ENCODE measurements at places on chromosomes 3 and 15.

- DNase-seq: no peak
Observed at GRCh38 chr15:100880139-100880896, 687 bp downstream of the ALDH1A3 start.

DNA sequence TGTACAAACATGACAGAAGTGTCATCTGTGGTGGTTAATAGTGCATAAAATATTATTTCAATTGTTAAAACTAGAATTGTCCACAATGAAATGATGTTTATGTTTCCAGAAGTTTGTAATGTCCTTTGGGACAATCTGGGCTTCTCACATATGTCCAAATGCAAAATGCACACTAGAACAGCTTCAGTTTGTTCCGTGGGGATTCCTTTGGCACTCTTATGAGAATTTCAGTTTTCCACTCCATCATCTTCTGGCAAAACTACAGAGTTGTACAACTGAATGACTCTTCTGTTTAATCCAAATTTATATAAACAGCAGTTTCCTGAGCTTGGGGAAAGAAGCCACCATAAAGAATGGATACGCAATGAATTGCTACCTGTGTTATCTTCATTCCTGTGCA lies 2.0 kb upstream of the OR5H6 start:
- DNase-seq: no peak

DNA sequence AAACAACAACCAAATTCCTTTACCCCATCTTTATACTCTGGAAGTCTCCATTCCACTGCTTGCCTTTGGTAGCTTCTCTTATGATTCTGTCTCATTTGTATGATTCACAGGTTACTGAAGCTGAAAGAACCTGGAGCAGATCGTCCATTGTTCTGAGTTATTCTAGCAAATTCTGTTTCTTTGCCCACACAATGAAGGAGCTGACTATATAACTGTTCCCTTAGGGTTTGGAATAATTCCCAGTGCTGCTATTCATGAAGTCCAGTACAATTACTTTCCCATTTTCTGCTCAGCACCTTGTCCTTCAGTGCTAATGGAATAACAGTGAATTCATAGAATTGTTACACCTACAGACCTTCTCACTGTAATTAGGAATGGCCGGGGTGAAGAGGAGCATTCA lies 167.8 kb downstream of the CHST2 start:
- DNase-seq: no peak

DNA sequence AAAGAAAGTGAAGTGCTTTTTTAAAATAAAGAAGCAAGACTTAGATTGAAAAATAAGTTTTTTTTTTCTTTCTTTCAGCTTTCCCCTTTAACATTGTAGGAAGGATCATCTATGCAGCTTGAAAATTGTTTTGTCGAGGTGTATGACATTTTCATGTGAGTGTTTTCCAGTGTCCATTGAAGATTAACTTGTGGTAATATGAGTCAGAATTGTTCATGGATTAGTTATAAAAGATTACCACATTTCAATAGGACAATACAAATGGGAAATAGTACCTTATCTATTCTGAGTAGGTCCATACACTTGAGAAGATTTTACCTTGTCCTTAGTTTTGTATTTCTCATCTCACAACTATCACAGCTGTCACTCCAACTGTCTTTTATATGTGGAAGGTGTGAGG lies 1234.7 kb downstream of the NSUN3 start:
- DNase-seq: no peak

- no peak for DNase-seq
Observed at GRCh38 chr3:98541695-98542094, 9.9 kb downstream of the GPR15 start.

DNA sequence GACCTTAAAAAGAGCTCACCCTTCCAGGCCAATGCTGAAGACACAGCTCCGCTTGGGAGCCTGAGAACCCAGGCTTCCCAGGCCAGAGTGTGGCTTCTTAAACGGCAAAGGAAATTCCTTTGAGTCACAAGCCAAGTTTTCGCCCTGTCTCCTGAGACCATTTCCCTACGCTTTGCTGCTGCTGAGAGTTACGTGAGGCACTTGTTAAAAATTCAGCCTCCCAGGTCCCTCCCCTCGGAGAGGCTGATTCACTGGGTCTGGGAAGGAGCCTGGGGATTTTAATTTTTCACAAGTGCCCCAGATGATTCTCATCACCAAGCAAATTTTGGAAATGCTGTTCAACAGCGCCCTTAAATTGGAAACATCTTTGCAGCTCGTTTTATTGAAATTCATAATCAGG lies 25.5 kb downstream of the RLBP1 start:
- DNase-seq: no peak

DNA sequence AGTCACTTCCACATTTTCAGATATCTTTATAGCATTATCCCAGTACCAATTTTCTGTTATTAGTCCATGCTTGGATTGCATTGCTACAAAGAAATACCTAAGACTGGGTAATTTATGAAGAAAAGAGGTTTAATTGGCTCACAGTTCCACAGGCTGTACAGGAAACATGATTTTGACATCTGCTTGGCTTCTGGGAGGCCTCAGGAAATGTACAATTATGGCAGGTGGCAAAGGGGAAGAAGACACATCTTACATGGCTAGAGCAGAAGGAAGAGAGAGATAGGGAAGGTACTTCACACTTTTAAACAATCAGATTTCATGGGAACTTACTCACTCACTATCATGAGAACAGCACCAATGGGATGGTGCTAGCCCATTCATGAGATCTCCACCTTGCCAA lies 172.3 kb upstream of the GPR149 start:
- no peak for DNase-seq

DNA sequence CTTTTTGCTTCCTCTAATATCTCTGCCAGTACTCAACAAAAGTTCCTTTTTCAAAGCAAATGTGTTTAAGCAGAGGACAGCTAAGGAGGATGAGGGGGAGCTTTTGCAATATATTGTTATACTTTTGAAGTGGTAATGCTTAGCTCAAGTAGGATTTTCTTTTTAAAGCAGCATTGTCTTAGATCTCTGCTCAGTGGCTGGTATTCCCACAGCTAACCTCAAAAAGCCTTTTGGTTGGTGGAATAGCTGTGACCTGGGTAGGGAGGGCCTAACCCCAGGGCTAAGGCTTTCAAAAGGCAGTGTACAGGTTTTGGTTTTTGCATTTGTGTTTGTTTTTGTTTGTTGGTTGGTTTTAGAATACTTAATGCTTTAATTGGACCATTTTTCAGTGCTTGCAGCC lies 76.1 kb downstream of the UBP1 start:
- DNase-seq: no peak

DNA sequence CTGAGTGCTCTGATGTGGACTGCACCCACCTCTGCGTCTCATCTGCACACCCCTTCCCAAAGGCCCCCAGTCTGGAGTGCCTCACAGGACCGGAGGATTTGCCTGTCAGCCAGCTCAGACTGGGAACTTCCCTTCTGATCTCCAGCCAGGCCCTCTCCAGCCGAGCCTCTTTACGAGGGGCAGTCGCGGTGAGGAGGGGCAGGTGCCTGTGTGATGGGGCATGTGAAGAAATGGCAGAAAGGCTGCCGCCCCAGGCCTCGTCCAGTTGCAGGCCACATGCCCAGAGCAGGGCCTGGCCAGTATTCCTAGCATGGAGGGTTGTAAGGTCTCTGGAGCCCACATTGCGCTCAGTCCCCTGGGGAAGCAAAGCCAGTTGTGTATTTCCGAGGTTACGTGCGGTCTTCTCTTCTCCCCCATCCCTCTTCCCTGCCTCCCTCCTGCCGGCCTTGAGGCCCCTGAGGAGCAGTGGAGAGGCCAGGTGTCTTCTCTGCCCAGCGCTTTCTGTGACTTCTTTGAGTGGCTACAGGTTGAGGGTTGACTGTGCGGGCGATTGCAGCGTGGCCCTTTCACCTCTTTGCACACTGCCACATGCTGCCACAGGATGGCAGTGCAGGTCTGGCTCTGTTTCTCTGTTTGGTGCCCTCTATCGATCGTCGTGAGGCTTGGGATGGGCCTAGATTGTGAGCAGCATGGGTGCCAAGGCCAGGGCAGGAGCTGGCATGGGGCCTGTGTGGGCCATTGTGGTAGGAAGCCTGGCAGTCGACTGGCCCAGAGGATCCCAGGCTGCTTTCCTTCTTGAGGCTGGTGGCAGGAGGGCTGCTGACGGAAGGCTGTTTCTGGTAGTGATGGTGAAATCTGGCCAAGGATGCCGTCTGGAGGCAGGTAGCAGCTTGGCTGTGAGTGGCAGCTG lies 5.3 kb downstream of the CLK3 start:
- peak; percentile 72 for DNase-seq

- no peak for DNase-seq
Observed at GRCh38 chr3:55440104-55440708, 46.9 kb downstream of the WNT5A start.

DNA sequence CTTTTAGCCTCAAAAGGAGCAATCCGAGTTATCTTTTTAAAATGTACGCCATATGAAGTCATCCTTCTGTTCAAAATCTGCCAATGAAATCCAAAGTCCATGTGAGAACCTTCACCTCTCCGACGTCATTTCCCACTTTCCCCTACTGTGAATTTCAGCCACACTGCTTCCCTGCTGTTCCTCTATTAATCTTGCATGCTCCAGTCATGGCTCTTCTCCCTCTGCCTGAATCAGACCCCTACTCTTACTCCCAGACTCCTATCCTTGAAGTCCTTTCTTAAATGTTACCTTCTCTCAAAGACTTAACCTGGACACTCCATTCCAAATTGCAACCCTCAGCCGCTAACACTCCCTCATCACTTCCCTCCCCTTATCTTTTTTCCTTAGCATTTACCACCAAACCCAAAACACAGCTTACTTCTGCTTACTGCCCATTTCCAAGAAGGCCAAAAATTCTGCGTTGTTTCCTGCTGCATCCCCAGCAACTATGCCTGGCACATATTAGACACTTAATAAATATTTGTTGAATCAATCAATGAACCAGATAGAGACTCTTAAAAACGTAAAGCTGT lies 1.2 kb downstream of the NKIRAS1 start:
- DNase-seq: no peak

GRCh38 chr3:9784965-9785364 lies 7.3 kb downstream of the TADA3 start:
- no peak for DNase-seq

GRCh38 chr3:128549283-128550112 lies 56.5 kb upstream of the GATA2 start:
- no peak for DNase-seq

DNA sequence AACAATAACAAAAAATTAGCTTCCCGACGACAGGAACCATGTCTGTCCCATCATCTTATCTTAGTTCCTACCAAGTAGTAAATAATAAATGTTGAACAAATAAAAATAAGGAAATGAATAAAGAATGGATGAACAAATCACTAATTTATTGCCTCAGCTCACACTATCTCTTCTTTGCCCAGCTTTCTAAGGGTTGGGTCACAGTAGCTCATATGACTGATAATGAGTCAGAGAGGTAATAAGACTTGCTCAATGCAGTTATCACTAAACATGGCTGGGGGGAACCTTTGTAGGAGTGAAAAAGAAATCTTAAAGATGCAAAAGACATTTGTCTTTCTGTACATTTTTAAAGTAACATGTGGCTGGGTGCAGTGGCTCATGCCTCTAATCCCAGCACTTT lies 182.2 kb downstream of the WDR76 start:
- no peak for DNase-seq

GRCh38 chr15:91912336-91912735 lies 58.8 kb downstream of the SLCO3A1 start:
- no peak for DNase-seq

DNA sequence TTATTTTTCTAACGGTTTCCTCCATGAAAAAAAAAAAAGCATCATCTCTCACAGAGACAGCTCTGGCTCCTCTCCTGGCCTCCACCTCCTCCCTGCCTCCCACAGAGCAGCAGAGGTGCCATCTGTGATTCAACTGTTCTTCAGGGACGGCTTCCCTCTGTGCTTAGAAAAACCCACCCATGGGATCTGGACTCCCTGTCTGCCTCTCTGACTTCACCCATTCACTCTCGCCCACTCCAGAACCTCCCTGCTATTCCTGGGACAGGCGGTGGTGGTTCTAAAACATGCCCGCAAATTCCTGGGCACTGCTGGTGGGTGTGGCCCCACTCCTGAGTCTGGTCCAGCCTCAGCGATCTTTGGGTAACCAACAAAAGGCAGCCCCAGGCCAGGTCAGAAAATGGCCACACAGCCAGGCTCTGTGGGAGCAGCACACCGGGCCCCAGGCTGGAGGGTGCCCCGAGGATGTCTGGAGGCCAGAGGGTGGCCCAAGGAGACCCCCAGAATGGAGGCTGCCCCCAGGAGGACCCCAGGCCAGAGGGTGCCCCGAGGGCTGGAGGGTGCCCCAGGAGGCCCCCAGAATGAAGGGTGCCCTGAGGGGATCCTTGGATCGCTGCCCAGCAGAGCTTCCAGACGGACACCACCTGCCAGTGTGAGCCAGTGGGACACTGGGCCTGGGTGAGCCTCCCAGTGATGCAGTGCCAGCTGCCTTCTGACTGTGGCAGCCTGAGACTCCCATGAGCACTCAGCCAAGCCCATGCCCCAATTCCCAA lies 2.6 kb upstream of the CHST13 start:
- DNase-seq: no peak

DNA sequence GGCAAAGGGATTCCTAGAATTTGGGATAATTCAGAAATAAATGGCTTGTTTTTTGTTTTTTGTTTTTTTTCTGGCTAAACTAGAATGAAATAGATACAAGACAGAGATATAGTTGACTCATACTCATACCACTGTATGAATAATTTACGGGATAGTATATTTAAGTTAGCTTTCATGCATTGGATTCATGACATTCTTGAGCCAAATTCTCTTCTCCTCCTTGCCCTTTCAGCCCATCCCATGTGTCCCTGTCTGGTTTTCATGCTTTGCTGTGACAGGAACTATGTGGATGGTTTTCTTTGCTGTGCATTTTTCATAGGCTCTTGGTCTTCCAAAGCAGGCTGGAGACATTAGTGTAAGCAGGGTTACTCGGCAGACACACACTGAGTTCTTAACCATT lies 66.6 kb upstream of the UMPS start:
- DNase-seq: no peak

- no peak for DNase-seq
Observed at GRCh38 chr3:135803028-135803692, 162.4 kb upstream of the PPP2R3A start.

- DNase-seq: no peak
Observed at GRCh38 chr15:67547836-67548235, 5.3 kb downstream of the MAP2K5 start.

GRCh38 chr3:103048068-103048722 lies 613.4 kb downstream of the ZPLD1 start:
- no peak for DNase-seq

GRCh38 chr15:39156646-39157250 lies 424.1 kb upstream of the THBS1 start:
- no peak for DNase-seq

GRCh38 chr3:13648060-13649001 lies 99.4 kb downstream of the FBLN2 start:
- DNase-seq: peak; percentile 62

- no peak for DNase-seq
Observed at GRCh38 chr15:31280046-31280830, 46.4 kb upstream of the KLF13 start.
